ENCODE measurements at places on chromosomes 7 and 10.

DNA sequence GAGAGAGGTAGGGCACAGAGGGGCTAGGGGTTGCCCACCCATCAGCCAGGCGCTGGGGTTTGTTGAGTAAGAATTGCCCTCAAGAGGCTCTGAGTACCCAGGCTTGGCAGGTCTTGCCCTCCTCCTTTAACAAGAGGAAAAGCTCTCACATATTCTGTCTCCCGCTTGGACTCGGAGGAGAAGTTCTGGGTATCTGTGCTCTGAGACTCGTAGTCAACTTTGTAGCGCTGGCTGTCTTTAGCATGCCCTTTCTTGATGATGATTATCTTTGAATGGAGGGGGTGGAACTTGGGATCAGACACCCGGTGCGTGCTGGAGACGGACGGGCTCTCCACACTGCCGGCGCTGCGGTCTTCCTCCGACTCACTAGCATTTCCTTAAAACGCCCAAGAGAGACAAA lies 4.0 kb downstream of the IGFBP3 start:
- no peak for DNase-seq

GRCh38 chr10:132690821-132691610 lies 94.9 kb downstream of the NKX6-2 start:
- DNase-seq = no peak

DNA sequence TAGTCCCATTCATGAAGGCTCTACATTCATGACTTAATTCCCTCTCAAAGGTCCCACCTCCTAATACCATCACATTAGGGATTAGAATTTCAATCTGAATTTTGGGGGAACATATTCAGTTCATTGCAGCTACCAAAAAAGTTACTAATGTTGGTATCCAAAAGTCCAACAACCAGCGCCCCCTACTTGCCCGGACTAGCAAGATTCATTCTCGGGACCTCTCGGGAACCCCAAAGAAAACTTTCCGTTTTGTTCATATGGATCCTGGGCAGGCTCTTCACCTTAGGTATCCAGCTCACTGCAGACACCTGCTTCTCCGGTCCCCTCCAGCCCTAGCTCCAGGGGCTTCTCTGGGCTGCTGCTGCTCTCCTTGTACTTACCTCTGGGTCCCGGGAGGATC lies 8.9 kb upstream of the GRK5 start:
- DNase-seq = no peak

- DNase-seq = no peak
Measured at GRCh38 chr10:104559935-104560334, 81.2 kb upstream of the SORCS3 start.

GRCh38 chr7:644381-645305 lies 81.9 kb upstream of the DNAAF5 start:
- DNase-seq = no peak

DNA sequence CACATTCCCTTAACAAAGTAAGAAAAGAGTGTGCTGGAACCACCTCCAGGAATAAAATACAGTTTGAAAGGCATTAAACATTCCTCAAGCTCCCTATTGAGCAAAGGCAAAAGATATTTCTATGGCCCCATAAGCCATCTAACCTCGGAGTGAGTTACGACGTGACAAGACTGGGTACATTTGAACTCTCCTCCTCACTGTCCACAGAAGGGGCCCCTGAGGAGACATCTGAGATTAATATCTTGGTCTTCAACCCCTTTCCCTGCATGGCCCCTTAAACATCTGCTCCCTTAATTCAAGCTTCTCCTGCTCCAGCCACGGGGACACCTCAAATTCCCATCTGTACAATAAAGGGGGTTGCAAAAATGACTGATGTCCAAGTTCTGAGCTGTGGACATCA lies 526 bp downstream of the GIMAP1 start:
- no peak for DNase-seq

Data from stimulated activated CD4-positive, alpha-beta T cell treated with anti-CD3 and anti-CD28 coated beads, Interleukin-2, amount 100 ng/mL, for 48 hours (primary cell).